Putamen (tissue), 1 donor: ENCODE measurements at places on chromosomes 2 and 18.

DNA sequence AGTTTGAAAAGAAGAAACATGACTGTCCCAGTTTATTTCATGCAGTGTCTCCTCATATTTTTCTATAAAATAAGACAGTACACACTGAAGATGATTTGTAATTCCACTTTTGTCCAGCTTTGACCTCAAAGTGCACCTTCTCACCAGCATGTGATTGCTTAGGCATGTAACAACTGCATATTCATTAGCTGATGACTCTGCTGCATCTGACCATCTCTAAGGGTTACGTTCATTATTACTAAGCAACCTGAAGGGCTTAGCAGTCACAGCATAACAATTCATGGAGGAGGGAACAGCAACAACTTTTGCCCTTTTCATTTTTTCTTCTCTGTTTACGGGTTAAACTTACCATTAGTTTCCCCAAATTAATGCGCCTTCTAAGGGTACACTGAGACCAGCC is 330.6 kb upstream of the PIK3C3 start:
- DNase-seq: no peak

GRCh38 chr2:60260639-60261296 is 292.7 kb downstream of the BCL11A start:
- DNase-seq: no peak

GRCh38 chr2:100243631-100244030 is 78.7 kb downstream of the LONRF2 start:
- DNase-seq: no peak

- peak; percentile 32 for DNase-seq
These were observed 53.5 kb upstream of the RMDN2 start for GRCh38 chr2:37871456-37872191.

- DNase-seq: no peak
These were observed 30.0 kb downstream of the CROCC2 start for GRCh38 chr2:240936106-240936505.

GRCh38 chr2:43540021-43540779 is 55.6 kb downstream of the THADA start:
- DNase-seq: no peak

- no peak for DNase-seq
These were observed 7.8 kb downstream of the CCDC85A start for GRCh38 chr2:56191617-56192016.

DNA sequence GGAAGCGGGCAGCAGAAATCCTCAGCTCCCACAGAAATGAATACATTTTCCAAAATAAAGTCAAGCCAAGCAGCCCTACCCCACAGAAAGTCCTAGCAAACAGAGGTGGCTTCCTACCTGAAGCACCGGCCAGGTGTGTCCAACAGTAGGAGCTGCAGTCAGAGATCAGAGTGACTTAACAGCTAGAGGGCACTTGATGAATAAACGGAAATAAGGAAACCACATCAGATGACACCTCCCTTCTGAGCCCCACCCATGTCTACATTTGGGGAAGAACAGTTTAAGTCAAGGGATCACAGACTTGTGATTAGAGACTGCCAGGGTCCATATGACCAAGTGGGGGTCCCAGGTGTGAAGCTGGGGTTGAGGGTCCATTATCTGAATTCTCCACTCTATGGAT is at the start of gene CXCR1:
CXCR1 (minus strand) TSS at position 172 of the 400 bp plus-strand sequence. CDS start 1,751 bp downstream, outside the sequence.
- no peak for DNase-seq

GRCh38 chr18:14117606-14118005 is 14.6 kb downstream of the ZNF519 start:
- DNase-seq: peak; percentile 84

DNA sequence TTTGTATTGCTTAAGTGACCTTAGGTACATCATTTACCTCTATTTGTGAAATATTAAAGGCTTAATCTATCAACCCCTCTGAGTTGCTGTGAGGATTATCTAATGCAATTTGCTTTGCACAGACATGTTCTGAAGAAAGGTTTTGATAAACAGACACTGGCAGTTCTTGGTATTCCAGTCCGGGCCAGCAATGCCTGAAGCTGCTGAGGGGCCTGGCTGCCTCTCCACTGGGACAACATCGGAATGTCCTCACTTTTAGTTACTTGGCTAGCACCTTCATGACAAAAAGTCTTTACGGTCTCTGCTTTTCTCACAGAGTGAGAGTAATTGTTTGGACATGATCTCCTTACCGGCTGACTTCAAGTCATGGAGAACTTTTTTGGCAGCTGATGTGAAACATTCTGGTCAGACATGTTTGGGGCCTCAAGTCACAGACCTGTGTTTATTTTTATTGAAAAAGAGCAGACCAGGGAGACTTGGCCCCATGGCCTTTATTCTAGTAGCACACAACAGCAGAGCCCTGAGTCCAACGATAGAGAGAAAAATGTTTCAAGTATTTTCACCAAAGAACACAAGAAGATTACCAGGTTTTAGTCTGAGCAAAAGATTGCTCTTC is 1112.3 kb upstream of the FANCL start:
- no peak for DNase-seq

GRCh38 chr18:5424903-5425664 is 118.7 kb downstream of the EPB41L3 start:
- DNase-seq: no peak

GRCh38 chr2:217930761-217931563 is 71.8 kb downstream of the TNS1 start:
- DNase-seq: no peak

DNA sequence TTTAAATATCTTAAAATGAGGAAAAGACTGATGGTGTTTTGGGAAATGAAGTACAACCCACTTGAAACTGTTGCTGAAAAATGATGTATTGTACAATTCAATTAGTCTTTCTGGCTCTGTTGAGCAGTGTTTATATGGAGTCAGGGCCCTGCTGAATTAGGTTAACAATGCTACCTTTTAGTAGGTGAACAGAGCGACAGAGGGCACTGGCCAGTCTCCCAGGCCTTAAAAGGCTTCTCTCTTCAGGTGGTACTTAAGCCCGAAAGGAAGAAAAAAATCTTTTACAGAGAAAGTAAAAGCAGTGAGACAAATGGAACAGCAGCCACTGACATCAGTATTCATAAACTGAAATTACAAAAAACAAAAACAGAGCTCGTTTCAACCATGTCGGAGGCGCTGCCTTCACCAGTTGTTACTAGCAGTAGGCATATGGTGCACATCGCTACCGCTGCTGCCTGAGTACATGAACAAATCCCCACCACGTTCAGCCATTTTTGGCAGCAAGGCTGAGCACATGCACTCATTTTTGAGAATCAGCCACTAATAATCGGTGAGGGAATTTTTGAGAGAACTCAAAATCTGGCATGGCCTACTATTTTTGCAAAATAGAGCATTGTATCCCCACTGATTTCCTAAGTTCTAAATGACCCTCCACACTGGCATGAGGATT is 91.8 kb downstream of the PLEKHM3 start:
- no peak for DNase-seq

GRCh38 chr18:75170022-75170789 is 38.7 kb downstream of the PTGR3 start:
- no peak for DNase-seq

DNA sequence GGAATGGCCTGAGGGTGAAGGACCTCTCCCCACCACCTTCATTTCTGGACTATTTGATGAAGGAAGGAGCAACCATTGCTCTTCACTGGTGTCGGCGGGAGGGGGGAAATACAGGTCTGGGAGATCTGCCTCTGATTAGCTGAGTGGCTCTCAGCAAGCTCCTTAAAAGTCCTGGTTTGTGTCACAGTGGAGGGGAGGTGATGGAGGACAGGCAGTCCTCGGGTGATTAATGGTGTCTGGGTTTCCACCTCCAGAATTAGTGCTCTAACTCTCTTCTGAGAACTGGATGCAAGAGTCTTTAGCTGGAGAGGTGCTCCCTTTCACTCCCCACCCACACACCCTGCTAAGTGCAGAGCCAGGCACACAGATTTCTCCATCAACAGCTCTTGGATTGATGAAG is 83.2 kb downstream of the TTC32 start:
- DNase-seq: no peak

GRCh38 chr2:165544897-165545296 is 75.4 kb downstream of the CSRNP3 start:
- DNase-seq: no peak

GRCh38 chr18:62479574-62479973 is 43.3 kb upstream of the ZCCHC2 start:
- no peak for DNase-seq

DNA sequence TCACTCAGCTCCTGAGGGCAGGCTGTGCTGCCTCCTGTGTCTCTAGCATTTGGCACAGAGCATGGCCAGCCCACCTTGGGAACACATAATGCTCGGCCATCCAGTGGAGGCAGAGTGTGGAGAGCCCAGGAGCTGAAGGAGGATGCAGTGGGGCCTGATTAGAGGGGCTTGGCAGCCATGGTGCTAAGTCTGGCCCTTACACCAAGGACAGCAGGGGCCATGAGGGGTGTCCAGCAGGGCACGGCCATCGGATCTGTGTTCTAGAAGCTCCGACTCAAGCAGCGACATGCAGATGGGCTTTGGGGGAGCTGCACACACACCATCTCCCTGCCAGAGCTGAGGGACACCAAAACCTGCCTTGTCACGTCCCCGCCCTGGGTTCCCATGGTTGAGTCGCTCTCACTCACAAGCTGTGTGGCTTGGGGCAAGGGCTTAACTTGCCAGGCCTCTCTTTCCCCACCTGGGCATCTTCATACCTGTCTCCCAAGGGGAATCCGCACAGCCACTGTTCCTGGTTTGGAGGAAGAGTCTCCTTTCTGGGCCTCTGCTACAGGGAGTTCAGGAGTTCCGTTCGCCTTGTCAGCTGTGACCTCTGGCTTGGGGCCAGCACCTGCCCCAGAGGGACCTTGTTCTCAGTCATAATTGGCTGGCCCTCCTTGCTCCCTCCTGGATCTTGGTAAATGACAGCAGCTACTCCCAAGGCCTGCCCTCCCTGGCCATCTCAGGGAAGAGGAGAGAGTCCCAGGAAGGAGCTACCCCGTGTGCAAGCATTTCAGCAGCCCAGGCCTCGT is 1.3 kb upstream of the TOGARAM2 start:
- no peak for DNase-seq

- no peak for DNase-seq
These were observed 39.2 kb downstream of the ME2 start for GRCh38 chr18:50918153-50918552.

- no peak for DNase-seq
These were observed 104.8 kb upstream of the CDH19 start for GRCh38 chr18:66708646-66709045.

- no peak for DNase-seq
These were observed 51.4 kb downstream of the ITGAV start for GRCh38 chr2:186641132-186641806.

DNA sequence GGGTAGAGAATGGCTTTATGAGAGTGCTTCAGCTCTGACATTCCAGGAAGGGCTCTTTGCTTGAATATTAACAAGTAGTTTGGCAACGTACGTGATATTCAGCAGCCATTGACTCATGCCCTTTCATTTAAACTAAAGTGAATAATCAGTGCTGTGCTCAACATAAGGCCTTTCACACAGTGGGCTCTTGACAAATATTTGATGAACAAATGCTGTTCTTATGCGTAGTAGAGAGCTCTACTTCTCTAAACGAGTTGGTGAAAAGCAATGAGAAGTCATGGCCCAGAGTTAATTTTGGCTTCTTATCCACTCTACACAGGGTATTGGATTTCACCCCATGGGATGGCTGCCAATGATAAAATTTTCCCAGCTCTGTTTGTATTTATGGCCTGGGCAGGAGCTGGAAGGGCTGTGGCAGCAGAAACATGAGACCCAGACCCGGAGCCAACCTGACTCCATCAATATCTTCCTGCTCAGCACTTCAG is 338.9 kb downstream of the CCDC85A start:
- no peak for DNase-seq

DNA sequence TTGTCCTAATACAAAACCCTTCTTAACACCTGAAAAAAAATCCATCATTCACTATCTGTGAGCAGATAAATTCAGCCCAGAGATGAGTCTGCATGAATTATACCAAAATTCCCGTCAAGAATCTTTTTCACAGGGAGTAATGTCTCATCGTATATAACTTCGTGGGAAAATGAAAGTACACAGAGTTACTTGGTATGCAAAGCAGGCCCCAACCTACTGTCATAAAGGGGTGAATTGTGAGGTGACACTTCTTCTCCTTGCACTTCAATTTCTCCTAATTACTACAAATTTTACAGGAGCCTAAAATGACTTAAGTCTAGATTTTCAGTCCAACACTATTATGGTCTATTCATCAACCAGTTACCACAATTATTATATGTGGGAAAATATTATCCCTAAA is 84.6 kb upstream of the CDH20 start:
- DNase-seq: no peak

DNA sequence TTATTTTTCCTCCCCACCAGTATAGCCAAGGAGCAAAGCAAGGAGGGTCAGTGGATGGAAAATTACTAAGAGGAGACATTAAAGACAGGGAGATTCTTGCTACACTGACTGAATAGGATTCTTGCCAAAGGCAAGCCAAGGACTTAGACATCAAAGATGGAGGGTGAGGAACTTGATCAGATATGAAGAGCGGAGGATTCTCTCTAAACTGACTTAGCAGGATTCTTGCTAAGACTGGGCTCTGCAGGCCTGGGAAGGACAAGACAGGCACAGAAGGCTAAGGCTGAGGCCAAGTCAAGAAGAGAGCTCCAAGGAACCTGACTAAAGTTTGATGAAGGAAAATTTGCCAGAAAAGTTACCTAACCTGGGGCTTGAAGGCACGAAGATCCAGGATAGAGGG is 143.9 kb upstream of the RMP24 start:
- DNase-seq: no peak

DNA sequence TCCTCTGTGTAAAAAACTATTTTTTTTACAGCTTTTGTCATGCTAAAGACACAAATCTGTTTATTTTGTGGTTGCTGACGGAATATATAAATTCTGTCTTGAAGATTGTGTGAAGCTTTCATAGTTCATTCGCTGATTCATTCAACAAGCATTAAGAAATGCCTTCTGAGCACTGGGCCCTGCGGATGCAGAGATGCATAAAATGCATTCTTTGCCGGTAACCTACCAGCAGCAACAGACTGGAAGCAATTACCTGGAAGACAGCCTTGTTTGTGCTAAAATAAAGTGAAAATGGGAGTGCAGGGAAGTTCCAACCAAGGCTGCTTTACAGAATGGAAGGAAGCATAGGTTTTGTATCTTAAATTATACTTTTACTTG is 119.7 kb downstream of the PMAIP1 start:
- no peak for DNase-seq

DNA sequence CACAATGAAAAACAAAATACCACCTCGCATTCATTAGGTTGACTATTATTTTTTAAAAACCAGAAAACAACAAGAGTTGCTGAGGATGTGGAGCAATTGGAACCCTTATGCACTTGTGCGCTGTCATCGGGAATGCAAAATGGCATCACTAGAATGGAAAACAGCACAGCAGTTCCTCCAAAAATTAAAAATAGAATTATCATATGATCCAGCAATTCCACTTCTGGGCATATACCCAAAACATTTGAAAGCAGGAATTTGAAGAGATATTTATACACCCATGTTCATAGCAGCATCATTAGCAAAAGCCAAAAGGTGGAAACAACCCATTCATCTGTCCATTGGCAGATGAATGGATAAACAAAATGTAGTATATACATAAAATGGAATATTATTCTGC is 11.9 kb upstream of the NMUR1 start:
- DNase-seq: no peak

GRCh38 chr2:33532146-33532545 is 55.7 kb downstream of the RASGRP3 start:
- no peak for DNase-seq
